ENCODE measurements at places on chromosomes 5 and 9. TPM values are rescaled to one million over a fixed set of nuclear protein-coding genes. Genes with fewer than 3 reads are reported as not detected.

Gene AMACR
- total RNA-seq: 14.8 TPM

Gene FOXD4L4
- total RNA-seq: 0.19 TPM

Gene ACOT12
- not detected for total RNA-seq

Gene HAVCR2
- 1.9 TPM for total RNA-seq

GRCh38 chr5:151153766-151154272, 3.8 kb downstream of the ANXA6 start:
- no peak for DNase-seq

DNA sequence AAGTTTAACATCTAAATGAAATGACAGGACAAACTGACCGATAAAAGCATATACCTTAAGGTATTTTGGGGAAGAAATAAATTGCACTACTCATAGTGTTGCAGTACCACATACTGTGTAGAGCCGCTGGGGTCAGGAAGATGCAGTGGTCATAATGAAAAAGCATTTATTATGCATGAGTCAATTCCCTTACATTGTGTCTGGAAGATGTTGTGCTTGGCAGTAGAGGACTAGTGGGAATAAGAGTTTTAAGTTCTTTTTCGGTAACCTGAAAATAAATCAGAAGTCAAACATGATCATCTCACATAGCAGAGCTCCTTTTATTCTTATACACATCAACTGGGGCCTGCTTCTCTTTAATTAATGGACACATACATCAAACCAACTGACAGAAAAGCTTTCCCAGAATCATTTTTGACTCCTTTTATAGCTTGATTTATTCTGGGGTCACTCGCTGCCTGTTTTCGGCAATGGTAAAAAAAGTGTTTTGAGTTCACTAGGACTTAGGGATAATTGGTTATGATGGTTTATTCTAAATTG, 262.5 kb upstream of the CHD1 start:
- no peak for DNase-seq

DNA sequence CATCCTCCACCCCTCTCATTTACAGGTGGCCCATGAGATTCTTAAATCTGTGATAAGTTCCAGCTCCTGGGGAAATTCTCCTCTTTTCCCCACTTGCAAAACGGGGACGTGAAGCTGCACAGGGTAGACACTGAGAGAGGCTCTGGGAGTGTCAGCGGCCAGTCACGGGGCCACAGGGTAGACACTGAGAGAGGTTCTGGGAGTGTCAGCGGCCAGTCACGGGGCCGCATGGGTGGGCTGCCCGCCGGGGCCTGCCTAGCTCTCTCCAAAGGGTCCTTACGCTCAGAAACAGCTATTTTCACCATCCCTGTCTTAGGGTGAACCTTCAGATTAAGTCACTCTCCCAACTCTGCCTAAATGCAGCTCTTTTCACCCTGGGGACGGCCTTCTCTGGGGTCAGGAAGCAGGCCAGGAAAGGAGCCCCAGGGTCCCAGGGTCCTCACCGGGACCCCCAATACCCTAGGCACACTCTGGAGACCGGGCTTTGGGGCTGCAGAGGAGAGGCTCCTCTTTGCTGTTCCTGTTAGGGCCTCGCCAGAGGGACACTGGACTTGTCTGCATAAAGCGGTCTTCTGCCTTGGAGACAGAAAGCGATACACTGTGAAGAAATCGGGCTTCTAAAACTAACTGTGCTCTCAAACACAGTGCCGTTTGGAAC, 1.5 kb downstream of the FAM78A start:
- peak; percentile 76 for DNase-seq

DNA sequence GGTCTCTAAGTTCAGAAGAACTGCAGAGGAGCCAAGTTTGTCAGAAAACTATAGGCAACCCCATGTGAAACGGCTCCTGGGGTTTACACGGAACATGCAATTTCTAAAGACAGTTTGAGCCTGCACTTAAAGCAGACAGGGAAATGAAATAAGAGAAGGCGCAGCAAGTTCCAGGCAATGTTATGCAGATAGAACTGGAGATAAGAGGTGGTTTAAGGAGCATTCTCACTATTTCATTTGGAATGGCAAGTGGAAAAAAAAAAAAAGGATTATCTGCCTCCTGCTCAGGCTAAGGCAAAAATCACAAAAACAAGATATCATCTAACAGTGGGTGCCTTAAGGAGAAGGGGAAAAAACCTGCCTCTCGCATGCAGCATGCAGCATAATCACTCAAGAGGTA, 2252.4 kb downstream of the MAT2B start:
- DNase-seq: no peak

DNA sequence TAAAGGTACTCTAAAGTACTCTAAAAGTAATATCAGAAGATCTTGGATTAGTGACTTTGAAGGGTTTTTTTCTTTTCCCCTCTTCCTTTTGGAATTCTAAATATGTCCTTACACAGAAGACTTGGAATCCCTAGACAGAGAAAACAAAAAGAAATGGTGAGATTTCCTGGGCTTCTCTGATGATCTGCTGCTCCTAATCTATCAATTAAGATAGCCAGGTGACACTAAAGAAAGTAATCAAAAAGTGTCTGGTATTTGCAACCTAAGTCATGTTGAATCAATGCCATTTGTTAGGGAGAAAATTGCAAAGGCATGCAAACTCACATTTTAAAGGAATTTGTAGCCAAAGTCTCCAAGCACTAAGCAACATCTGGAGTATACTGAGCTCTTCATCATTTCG, 29.5 kb upstream of the MYO10 start:
- DNase-seq: no peak

- no peak for DNase-seq
These were observed 326.3 kb downstream of the SLCO4C1 start for GRCh38 chr5:101969742-101970141.

GRCh38 chr5:57325678-57326397, 152.0 kb downstream of the GPBP1 start:
- no peak for DNase-seq

DNA sequence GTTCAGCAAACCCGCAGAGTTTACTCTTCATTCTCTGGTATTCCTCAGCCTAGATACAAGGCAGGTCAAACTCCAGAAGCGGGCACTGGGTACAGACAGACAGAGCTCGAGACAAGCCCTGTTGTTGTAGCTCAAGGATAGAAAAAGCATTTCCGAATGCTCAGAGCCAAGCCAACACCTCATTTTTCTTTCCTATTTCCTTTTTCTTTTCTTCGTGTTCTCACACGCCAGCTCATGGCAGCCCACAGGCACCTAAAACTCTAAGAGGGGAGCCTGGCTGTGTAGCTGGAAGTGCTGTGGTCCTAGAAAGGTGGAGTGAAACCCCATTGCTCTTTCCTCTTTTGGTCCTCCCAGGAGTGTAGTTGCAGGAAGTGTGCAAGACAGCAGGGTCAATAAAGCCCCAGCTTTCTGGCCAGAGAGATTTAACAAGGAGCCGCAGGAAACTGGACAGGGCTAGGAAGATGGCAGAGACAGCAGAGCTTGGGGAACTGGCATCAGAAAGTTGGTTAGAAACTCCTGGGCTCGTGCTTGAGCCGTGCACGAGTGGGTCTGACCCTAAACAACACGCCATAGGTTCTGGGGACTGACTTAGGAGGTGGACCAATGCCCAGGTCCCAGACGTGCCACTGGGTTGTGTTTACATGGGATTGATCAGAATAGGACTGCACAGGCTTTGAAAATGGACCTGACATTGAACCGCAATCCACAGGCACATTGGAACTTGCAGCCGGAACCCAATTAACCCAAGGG, 41.6 kb downstream of the ADAMTS2 start:
- DNase-seq: no peak

DNA sequence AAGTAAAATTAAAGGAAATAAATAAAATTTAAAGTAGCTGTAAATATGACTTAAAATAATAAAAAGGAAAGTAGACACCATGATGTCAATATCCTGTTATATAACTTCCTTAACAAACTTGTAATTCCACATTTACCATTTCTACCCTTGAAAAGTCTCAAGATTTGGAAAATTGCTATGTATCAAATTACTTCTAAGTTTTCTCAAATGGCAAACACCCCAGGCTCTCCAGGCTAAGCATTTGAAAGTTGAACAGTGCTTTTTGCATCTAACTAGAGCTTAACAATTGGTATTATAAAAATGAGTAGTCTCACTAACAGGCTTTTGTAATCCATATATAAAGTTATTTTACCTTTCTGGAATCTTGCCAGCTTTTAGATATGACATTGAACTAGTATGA, 41.5 kb upstream of the MACIR start:
- no peak for DNase-seq

GRCh38 chr9:132998831-132999635, 20.5 kb downstream of the GFI1B start:
- DNase-seq: no peak

DNA sequence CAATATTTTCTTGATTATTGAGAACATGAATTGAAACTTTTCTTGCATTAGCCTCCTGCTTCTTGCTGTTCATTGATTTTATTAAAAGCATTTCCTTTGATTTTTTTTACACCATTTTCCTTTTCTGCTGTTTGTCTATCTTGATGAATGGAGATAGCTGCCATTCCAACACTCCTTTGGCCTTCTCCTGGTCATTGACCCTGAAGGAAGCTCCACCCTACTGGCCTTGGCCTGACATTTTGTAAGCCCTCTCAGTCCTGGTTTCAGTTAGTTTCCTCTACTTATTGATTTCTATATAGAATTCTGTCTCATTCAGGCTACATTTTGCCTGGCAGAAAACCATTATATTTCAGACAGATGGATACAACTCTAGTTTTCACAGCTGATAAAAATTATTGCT, 115.1 kb upstream of the DMRTA1 start:
- DNase-seq: no peak

DNA sequence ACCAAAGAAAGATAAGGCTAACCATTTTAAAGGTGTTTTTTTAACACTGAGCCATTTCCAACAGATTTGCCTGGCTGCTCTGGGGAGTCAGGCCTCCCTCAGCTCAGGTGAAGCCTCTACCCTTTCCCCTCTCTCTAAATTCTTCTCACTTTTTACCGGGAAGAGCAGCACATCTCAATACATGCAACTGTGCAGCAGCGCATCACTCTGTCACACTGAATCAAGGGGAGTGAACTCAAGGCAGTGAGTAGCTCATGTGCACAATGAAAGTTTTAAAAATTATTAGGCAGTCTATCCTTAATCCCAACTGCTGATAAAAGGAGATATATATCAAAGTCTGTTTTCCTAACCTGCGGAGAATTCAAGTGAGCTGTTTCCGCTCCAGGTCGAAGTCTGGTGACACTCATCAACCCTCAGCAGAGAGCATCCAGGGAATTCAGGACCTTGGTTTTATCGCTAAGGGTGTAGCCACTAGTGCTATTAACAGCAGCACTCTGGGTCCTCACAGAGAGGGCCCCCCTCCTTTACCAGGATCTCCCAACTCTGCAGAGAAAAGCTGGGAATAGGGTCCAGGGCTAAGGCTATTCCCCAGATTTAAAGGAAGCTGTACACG, 1.0 kb downstream of the CEMIP2 start:
- DNase-seq: no peak

DNA sequence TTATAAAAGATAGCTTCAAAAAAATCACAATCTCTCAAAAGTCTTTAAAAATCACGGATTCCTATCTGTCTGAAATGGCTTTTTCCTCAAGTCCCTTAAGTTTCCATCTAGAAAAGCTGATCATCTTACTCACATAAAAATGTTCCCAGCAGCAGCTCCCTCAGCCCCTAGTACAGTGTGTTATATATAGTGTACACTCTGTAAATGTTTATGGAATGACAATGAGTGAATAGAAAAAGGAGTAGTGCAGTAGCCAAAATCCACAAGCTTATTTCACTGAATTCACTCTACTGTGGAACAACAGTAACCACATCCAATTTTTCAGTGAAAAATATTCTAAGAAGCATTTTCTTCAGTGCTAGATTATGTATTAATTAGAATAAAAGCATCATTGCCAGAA, 609.4 kb downstream of the DTWD2 start:
- DNase-seq: no peak

DNA sequence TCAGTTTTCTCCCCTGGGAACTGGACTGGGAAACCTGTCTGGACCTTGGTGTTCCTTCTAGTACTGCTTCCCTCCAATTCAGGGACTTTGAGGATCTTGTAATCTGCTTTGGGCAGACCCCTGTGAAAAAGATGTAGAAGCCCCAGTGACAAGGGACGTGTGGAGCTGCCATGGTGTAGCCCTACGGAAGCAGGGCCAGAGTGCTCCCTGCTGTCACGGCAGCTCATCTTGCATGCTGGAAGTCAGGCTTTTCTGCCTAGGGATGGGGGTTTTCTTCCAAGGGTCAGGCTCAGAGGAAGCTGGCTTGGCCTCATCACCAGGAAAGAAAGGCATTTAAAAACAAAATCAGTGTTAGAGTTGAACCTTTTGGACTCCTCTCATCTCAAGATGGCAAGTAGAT, 86.4 kb downstream of the AMBP start:
- DNase-seq: no peak
